Left renal cortex interstitium (tissue), 4 donors: ENCODE measurements at places on chromosomes 6 and 20.

DNA sequence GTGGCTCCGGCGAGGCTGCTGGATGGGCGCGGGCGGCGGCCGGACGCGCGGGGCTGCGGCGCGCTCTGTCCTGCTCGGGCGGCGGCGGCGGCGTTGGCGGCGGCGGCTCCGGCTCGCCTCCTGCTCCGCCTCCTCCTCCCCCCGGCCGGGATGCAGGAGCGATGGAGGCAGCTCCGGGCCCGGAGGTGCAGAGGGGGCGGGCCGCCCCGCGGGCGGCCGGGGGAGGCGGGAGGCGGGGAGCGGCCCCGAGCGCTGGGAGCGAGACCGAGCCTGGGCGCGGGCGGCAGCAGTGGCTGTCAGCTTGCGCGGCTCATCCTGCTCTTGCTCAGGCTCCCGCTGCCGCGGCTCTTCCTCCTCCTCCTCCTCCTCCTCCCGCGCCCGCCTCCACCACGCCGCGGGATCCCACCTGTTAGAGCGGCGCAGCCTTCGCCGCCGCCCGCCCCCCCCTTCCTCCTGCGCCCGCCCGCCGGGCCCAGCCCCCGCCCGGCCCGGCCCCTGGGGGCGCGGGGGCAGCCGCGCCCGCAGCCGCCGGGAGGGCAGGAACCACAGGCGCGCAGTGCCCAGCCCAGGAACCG lies at the start of gene NOL4L:
Gene NOL4L, minus strand, starts transcription at position 323 of the 575 bp plus-strand sequence. CDS start 443 bp downstream, outside the sequence.
- DNase-seq, result no peak

- no peak for DNase-seq
These were observed 37.6 kb downstream of the PDSS2 start for GRCh38 chr6:107421696-107422256.

DNA sequence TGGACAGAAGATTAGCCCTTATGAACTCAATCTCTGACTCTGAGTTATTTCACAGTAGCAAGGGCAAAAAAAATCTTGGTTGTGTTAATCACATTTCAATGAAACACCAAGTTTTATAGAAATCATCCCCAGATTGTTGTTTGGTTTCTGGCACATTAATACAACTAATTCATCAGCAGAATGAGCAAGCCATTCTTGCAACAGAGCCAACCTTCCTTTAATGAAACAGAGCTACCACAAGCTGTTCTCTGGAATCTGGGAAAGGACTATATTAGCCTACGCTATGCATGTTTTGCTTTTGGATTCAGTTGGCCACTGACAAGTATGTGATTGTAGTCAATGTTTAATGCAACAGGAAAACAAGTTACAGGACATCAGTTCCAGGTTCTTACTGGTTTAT lies 13.8 kb upstream of the POPDC3 start:
- no peak for DNase-seq

GRCh38 chr20:9354579-9354978 lies 159.8 kb upstream of the LAMP5 start:
- no peak for DNase-seq

- DNase-seq, result no peak
These were observed 26.2 kb downstream of the ATXN1 start for GRCh38 chr6:16735014-16735413.

- no peak for DNase-seq
These were observed 254.7 kb downstream of the NFATC2 start for GRCh38 chr20:51287628-51288413.

DNA sequence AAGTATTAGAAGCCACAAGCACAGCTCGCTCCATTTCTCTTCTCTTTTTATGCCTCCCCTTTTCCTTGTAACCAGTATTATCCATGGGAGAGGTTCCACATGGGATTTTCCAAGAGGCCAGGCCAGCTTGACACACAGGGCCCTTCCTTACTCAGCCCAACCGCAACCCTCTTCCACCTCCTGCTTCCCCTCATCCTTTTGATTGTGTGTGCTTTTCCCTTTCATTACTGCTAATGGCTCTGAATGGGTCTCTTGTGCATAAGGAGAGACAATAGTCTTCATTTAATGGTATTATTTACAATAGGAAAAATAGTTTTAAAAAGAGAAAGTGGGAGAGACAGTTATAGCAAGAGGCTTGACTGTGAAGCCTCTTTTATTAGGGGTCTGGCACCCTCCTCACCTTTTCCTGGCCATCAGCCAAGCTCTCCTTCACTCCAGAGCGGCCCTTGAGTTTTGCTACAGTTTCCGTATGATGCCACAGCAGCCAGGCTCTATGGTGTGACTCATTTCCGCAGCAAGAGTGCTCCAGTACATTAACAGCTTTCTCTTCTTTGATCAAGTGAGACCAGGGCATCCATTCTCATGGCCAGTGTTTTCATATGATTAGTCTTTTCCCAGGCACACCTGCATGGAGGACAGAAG lies 579.5 kb downstream of the TFAP2B start:
- DNase-seq, result no peak
